PC-3 (cell line): ENCODE measurements at places on chromosomes 7 and 10. TPM values are rescaled to one million over a fixed set of nuclear protein-coding genes. Genes with fewer than 3 reads are reported as not detected.
A peak's percentile ranks its signal among the peaks of the same experiment; 100 is the strongest.

DNA sequence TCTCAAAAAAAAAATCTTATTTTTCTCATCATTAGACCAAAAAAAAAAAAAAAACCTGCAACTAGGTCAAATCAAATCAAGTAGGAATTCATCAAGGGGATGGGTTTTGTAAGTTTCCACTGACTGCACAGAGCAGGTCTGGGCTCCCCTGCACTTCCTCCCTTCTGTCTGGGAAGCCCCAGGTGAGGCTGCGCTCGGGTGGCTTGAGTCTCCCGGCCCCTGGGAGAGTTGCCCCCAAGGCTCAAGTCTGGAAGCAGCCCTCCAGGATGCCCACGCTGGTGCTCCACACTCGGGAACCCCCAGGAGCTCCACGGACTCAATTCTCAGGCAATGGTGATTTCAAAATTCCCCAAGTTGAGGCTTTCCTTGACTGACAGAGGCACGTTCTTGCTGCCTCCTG lies 41.7 kb upstream of the RBM33 start:
- DNase-seq, result no peak

GRCh38 chr10:97812696-97813095 lies 36.9 kb upstream of the GOLGA7B start:
- DNase-seq, result peak; percentile 27

The LIPK gene
- not detected in 2 replicates for total RNA-seq

GRCh38 chr7:138025215-138026186 lies 23.6 kb upstream of the CREB3L2 start:
- peak; percentile 23 for DNase-seq

- no peak for DNase-seq
These were observed 79.3 kb downstream of the CNOT4 start for GRCh38 chr7:135430626-135431025.

The TMEM270 gene
- total RNA-seq, result 3.8 TPM in 1 of 2 replicates, not detected in the other

DNA sequence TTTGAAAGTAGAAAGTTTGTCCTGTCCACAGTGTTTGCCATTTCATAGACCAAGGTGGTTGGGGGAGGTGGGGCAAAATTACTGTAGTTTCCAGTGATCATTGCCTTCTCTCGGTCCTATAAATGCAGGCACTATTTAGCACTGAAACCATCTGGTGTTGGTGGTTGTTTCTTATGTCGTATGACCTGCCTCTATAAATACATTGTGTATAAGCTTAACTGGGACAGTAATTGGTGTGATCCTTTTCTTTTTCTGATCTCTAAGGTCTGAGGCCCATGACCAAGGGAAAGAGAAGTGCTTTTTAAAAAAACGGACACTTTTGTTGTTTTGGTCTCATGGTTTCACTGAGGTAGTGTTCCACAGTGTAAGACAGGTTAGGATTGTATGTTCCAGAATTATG lies 63.1 kb downstream of the AUTS2 start:
- no peak for DNase-seq

- peak; percentile 64 for DNase-seq
These were observed 90.2 kb upstream of the GNA12 start for GRCh38 chr7:2934211-2934731.

- peak; percentile 40 for DNase-seq
These were observed at the start of gene WIPF3 for GRCh38 chr7:29806208-29806994. WIPF3 (plus strand) TSS chr7:29806508; CDS start chr7:29834725, 28,217 bp downstream.

The NODAL gene
- total RNA-seq, result not detected in 2 replicates

DNA sequence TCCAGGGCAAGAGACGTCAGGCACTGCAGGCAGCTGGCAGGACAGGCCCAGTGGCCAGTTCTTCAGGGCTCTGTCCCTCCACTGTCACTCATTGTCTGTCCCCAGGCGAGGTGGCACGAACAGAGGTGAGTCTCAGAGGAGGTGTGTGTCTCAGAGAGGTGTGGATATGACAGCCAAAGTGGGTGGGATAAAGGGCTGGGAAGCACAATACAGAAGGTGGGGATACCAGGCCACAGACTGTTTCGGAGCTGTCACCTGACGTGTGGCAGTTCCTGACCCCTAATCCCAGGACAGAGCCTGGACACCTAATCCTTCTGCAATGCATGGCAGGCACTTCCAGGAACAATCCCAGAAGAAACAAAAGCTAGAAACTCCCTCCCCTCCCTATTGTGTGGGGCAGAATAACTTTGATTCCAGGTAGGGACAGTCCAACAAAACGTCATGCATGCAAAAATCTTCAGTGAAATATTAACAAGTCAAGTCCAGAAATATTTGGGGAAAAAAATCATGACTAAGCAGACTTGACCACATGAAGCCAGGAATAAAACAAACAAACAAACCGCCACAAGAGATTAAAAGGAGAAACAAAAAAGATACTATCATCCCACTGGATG lies 11.6 kb downstream of the KLRG2 start:
- peak; percentile 41 for DNase-seq

- no peak for DNase-seq
These were observed 24.6 kb downstream of the BRI3 start for GRCh38 chr7:98305951-98306535.

DNA sequence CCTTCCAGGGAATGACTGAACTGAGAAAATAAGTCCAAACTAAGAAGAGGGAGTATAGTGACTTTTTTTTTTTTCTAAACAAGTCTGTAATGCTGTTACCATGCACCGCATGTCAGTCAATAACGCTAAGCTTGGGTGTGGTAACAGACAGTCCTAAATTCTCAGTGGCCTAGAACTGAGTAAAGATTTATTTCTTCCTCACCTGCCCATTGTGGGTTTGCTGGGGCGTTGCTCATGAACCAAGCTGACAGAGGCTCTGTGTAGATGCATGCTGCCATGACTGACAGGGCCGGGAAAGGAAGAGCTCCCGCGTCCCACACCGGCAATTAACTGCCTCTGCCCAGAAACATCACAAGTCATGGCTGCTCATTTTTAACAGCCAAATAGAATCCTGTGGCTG lies 25.5 kb upstream of the PRKG1 start:
- DNase-seq, result no peak

The HTR5A gene
- total RNA-seq, result not detected in 2 replicates

- no peak for DNase-seq
These were observed 3.0 kb downstream of the VSTM2A start for GRCh38 chr7:54545241-54545563.

The ECHS1 gene
- total RNA-seq, result 114 and 120 TPM in 2 replicates

The SSC4D gene
- 0.86 and 1.3 TPM in 2 replicates for total RNA-seq

DNA sequence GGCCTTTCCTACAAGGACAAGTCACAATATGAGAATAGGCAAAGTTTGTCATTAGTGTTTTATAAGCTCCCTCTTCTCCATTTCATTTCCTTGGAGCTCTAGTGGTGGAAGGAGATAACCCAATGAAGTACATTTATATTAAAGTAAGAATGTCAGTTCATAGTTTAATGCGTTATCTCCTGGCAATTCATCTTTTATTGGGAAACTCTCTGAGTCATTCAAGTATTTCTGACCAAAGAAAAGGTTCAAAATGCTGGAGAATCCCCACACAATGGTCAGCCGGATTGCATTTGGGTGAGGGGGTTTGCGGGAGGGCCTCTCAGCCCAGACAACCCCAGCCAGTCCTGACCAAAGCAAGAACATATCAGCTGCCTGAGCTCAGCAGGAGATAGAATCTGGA lies 321.5 kb upstream of the NRP1 start:
- no peak for DNase-seq

The ADCYAP1R1 gene
- not detected in 2 replicates for total RNA-seq

- no peak for DNase-seq
These were observed 64.6 kb downstream of the GSAP start for GRCh38 chr7:77351539-77352004.

The CDC14C gene
- not detected in 2 replicates for total RNA-seq

The WNT8B gene
- 0.29 TPM in 1 of 2 replicates, not detected in the other for total RNA-seq

The KAZALD1 gene
- 24.9 and 25.1 TPM in 2 replicates for total RNA-seq

The PIP gene
- not detected in 2 replicates for total RNA-seq

The TMEM225B gene
- total RNA-seq, result not detected in 2 replicates

GRCh38 chr10:24680647-24681524 lies 42.8 kb downstream of the ARHGAP21 start:
- peak; percentile 18 for DNase-seq

The SLF2 gene
- total RNA-seq, result 18.5 and 19.5 TPM in 2 replicates

GRCh38 chr10:87672551-87672950 lies 12.9 kb downstream of the PAPSS2 start:
- DNase-seq, result no peak

GRCh38 chr10:52410916-52411315 lies 96.8 kb downstream of the DKK1 start:
- no peak for DNase-seq

GRCh38 chr10:31759799-31760626 lies 168.6 kb downstream of the ARHGAP12 start:
- peak; percentile 91 for DNase-seq

- DNase-seq, result no peak
These were observed 26.9 kb downstream of the EVX1 start for GRCh38 chr7:27269455-27269854.

- no peak for DNase-seq
These were observed 49.0 kb downstream of the WNT2 start for GRCh38 chr7:117273814-117274225.

GRCh38 chr10:124072106-124072505 lies 21.3 kb downstream of the CHST15 start:
- DNase-seq, result no peak

DNA sequence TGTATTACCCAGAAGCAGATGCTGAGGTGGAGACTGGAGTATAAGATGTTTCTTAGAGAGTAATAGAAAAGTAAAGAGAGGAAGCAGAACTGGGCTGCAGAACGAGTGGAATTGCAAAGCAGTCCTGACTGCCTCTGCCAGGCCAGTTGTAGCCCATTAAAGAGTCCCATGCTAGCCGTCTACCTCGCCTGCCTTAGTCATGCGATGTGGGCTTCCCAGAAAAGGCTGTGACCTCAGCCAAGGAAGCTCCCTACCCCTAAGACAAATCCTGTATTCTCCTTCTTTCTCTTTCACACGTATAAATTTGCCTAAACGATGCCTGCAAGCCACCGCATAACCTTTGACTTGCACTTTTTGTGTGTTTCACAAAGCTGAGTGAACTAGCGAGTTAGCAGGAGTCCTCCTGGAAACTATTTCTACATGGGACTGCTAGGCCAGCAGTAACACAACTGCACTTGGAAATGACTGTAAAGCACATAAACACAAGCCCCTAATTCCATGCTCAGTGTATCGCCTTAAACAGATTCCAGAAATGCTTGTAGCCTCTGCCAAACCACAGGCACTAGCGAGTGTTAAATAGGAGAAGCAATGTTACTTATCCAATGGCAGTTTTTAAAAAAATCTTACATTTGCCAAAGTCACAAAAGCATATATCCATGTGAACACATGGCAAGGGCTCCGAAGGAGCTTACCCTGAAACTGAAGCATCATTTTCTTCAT lies 47.4 kb upstream of the GNAI1 start:
- peak; percentile 19 for DNase-seq

The BICC1 gene
- 11.9 and 13.9 TPM in 2 replicates for total RNA-seq

The OR2A1 gene
- 0.40 TPM in 1 of 2 replicates, not detected in the other for total RNA-seq

GRCh38 chr10:88541116-88541626 lies 41.9 kb downstream of the RNLS start:
- DNase-seq, result no peak

GRCh38 chr7:46525876-46526275 lies 604.8 kb upstream of the IGFBP3 start:
- peak; percentile 4 for DNase-seq

The CPA4 gene
- total RNA-seq, result 10.1 and 22.1 TPM in 2 replicates

The GDF2 gene
- not detected in 2 replicates for total RNA-seq

- peak; percentile 44 for DNase-seq
These were observed 5.9 kb upstream of the GARIN1A start for GRCh38 chr7:128666200-128666599.

DNA sequence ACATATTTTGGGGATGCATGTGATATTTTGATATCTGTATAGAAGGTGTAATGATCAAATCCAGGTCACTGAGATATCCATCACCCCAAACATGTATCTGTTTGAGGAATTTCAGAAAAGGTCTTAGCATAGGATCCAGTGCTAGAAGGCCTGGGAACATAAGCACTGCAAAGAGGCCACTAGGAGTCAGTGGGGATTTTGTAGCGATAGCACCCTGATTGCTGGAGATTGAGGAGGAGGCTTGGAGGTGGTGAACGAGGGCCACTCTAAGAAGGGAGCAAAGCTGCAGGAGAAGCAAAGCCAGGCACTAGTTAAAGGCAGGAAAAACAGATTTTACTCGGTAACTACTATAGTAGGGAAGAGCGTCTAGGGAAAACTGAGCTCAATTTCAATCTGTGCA lies 324.0 kb downstream of the LHFPL3 start:
- DNase-seq, result no peak

DNA sequence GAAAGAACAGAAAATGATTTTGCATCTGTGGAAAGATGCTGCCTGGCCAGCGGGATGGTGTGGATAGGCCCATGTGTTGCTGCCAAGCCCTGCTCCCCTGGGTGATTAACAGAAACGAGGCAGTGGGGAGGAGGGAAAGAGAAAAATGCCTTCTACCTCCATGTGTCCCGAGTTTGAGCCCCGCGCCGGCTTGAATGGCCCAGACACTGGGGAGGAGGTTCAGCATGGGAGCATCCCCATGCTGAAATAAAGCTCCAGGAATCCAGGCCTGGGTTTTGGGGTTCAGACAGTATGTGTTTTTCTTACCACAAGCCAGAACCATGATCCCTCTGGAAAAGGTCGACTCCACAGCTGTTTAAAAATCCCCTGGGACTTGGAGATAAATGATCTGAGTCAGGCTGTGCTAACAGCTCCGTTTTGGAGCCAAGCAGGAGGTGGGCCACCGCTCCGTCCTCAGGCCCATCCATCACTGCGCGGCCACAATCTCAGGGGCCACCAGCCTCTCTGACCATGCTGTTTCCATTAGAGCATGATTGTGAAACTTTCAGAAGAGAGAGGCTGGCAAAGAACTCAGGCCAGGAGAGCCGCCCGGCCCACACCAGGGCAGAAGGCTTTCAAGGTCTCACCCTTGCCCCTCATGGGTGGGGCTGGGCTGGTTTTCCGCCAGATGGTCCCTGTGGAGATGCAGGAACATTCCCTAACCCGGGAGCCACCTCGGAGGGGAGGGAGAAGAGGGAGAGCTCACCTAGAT lies 299.7 kb downstream of the ZEB1 start:
- DNase-seq, result no peak

- DNase-seq, result peak; percentile 88
These were observed 4.8 kb downstream of the OR2A14 start for GRCh38 chr7:144127714-144128334.

DNA sequence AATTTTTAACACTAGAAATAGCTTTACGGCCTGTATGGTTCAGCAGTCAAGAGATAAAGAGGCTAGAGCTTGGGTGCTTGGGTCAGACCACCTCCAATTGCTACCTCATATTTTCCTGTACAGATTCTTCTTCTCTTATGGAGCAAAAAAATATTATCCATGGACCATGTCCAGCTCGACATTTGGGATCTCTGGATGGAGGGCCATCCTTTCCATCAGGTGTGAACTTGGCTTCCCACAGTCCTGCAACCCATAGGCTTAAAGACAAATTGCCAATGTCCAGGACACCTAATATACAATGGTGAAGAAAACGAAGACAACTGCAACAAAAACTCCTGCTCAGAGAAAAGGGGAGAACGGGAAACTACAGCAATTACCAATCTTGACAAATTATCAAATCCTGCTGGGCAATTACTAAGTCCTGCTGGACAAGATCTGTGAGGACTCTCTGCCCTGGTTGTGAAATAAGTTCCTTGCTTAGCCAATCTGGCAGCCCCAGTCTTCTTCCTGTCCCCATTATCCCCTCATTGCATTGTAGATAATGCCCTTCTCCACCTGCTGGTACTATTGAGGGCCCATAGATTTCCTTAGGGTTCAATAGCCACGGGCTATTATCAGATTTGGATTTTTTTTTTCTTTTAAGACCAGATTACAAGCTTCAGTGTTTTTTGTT lies 42.0 kb upstream of the BRAF start:
- DNase-seq, result no peak

The ZNF503 gene
- 42.3 and 72.1 TPM in 2 replicates for total RNA-seq
